ENCODE measurements at places on chromosomes 12 and 14.

GRCh38 chr14:27056586-27056985 is 458.8 kb upstream of the NOVA1 start:
- DNase-seq: no peak

DNA sequence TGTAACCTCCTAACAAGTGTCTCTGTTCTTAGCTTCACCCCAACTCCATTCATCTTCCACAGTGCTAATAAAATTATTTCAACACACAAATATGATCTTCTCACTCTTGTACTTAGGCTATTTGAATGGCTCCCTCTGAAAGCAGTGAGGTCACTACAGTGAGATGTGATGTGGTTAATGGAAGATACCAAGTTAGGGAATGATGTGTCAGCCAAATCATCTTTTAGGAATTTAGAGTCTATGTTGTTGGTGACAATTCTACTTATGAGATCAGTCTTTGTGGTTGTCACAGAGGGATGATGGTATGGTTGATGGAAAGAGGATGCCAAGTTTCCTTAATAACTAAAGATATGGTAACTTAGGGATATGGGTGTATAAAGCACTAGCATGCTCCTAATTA is 57.6 kb downstream of the POLR3B start:
- no peak for DNase-seq

- no peak for DNase-seq
Observed at GRCh38 chr12:4766445-4766844, 46.2 kb downstream of the GALNT8 start.

GRCh38 chr14:22466491-22466890 is 122.5 kb downstream of the DAD1 start:
- DNase-seq: peak; percentile 61

GRCh38 chr12:1523558-1524050 is 70.8 kb downstream of the FBXL14 start:
- DNase-seq: no peak

DNA sequence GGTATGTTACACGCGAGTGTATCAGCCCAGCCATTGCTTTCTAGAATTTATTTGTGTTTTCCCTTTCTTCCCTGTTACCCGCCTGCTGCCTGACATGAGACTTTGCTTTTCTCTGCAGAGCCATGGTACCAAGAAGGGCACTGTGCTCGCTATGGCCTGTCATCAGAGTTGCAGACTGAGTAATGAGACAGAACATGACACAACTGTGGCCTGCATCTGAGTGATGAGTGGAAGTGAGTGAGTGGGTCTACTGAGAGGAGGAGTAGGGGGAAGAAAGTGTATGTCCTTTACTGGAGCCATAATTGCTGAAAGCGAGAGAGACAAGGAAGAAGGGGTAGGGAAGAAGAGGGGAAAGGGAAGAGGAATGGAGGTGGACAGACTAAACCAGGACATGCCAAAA is 2.9 kb downstream of the RILPL1 start:
- DNase-seq: no peak

DNA sequence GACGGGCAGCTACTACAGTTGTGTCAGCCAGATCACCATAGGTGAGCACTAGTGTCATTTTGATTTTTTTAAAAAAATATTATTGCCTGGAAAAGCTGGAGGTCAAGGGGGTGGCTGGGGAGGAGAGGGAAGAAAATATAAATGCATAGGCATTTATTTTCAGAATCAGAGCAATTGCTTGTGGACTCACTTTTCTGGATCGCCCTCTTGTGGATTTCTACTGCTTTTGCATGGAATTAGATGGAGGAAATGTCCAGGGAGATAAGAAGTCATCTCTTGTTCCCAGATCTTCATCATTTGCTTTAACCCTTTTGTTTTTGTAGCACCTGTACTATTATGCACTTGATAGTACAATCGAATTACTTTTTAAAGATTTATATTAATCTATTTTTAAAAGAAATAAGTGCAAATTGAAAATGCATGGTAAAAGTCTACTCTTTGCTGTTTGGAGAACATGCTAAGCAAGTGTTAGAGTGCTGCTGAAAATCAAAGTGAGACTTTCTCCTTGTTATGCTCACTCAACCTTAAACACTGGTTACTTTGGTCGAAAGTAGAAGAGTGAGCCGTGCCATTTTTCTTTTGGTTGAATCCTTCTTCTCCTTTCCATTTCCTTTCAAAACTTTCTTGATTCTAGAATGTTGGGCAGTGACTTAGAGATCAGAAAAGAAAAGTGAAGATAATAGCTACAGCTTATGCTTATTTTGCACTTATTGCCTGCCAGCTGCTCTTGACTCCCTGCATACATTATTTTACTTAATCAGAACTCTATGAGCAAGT is 60.6 kb upstream of the ANO4 start:
- DNase-seq: no peak

DNA sequence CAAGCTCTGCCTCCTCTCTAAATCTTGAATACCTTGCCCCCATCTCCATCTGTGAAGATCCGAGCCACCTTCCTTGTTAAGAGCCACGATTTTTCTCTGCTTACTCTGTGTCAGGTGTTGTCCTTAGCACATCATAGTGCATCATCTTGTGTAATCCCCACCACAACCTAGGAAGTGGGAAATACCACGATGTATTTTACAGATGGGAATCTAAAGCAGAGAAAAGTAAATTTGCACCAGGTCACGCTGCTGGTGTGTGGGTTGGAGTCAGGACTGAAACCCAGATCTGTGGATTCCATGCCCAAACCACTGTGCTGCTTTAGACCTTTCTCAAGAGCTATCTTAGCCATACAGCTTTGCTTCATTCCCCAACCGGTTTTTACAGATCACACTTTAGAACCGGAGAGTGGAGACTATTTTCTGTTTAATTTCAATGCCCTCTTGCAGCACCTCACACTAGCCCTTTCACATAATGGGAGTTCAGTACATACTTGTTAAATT is 94.6 kb downstream of the PPM1A start:
- DNase-seq: no peak

DNA sequence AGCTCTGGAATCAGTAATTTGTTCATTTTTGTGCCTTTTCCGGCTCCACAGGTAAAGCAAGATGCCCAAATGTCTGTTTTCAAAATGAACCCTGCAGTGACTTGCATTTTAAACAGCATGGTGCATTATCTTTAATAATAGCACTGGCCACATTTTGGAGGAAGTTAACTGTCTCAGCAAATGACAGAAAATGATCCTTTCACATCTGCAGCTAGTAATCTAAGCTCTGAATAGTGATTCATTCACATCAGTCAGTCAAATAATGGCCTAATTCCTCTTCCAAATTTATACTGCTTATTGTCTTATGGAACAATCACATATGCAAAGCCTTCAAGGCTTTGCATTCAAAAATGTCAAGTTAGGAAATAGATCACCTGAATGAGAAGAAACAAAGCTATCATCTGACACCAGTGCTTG is 75.6 kb downstream of the PPM1H start:
- no peak for DNase-seq

DNA sequence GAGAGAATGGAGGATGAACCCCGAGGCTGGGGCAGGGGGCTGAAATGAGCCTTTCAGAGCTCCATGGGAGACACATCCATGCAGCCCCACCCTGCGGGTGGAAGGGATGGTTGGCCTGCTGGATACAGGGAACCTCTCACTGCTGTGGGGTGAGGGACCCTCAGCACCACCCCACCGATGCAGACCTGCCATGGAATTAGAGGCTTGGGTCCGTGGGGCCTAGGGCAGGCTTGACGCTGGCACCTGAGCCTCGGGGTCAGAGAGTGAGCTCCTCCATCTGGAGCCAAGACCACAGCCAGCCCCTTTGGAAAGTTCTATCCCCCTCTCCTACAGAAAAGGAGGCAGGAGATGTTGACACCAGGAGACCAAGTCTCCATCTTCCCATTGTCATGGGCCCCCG is 7.4 kb upstream of the KRT74 start:
- no peak for DNase-seq

GRCh38 chr12:76666290-76666835 is 97.6 kb upstream of the ZDHHC17 start:
- DNase-seq: no peak

DNA sequence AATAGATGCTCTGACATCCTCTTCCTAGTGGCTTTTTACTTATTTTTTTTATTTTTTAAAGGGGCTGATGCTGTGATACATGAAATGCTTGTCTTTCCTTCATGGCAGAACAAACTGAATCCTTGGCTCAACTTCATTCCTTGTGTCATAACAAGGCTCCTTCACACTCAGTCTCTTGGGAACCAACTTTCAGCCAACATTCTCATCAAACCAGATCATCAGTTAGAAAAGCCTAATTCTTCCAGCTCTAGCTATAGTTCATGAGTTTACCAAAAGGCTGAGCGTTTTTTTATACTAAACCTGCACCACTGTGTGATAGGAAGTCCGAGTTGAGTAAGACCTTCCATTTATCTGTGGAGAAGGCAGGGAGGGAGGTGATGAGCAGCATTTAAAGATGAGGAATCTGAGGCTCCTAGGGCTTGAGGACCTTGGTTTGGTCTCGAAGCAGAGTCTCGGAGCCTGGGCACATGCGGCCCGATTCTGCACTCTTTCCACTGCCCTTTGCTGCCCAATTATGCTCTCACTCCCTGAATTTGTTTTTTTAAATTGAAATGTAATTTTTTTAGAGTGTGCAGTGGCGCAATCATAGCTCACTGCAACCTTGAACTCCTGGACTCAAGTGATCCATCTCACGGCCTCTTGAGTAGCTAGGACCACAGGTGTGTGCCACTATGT is 8.2 kb downstream of the GPRC5D start:
- no peak for DNase-seq

- no peak for DNase-seq
Observed at GRCh38 chr12:56994231-56994746, 12.1 kb downstream of the ZBTB39 start.

GRCh38 chr12:88958946-88959345 is 378.7 kb upstream of the KITLG start:
- no peak for DNase-seq

Data from activated gamma-delta T cell treated with Interleukin-2 at 50 U/mL for 16 hours (primary cell).